NCI-H2081 treated with DMSO at 0.1 percent for 48 hours (cell line): ENCODE measurements at places on chromosomes 13 and 19.

- DNase-seq = no peak
Measured at GRCh38 chr19:7657131-7657751, 11.6 kb upstream of the RETN start.

GRCh38 chr13:25153736-25154135 is 18.4 kb downstream of the AMER2 start:
- DNase-seq = no peak

DNA sequence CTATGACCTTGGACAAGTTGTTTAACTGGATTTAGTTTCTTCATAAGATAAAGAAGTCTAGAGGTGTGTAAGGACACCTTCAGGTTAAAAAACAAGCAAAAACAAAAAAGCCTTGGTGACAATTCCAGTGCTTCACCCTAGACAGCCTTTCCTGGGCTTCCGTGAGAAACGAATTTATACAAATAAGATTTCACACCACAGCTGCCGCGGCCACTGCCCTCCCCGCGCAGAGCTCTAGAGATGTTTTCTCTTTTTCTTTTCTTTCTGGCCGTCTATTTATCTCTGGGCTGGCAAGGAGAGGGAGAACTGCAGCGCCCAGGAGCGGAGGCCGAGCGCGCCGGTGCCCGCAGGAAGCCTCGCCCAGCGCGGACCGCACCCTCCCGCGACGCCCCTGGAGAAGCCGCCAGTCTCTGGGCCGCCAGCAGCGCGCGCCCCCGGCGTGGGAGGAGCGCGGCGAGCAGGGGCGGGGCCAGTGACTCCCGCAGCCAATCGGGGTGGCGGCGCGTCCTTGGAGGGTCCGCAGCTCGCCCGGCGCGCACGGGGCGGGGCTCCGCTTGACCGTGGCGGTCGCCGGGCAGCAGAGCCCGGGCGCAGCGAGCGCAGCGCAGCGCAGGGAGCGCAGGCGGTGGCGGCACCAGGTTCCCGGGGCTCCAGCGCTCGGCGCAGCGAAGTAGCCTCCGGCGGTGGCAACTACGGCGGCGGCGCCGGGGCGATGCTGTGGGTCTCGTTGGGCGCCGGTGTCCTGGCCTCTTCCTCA is 107.0 kb downstream of the RXFP2 start:
- no peak for DNase-seq

GRCh38 chr13:41554626-41555386 is 97.5 kb downstream of the RGCC start:
- DNase-seq = no peak

GRCh38 chr13:80040981-80041317 is 300.0 kb downstream of the SPRY2 start:
- no peak for DNase-seq

- DNase-seq = no peak
Measured at GRCh38 chr13:111115965-111116521, 933 bp downstream of the ARHGEF7 start.

GRCh38 chr19:4115050-4115817 is 8.7 kb downstream of the MAP2K2 start:
- DNase-seq = no peak

DNA sequence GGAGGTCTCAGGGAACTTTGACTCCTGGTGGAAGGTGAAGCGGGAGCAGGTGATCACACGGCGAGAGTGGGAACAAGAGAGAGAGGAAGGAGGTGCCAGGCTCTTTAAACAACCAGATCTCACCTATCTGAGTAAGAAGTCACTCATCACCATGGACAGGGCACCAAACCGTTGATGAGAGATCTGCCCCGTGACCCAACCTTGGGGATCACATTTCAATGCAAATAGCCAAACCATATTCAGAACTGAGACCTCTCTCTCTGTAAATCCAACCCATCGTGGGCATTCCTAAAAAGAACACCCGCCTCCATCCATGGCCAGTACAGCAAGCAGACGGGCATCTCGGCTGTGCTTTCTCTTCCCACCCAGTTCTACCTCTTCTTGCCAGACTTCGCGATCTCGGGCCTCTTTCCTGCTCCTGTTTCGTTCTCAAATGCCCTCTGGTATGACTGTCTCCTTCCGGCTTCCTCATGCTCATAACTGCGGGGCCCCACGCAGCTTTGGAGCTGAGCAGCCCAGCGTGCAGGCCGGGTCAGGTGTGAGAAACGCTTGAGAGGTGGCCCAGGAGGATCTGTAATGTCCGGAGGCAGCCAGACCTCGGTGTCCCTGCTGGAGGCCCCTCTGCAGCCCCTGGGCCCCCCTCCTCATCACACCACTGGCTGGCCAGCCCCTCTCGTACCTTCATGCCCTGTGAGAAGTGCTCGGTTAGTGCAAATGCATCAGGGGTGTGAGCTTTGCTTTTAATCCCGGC is 97.0 kb upstream of the GPR183 start:
- no peak for DNase-seq

DNA sequence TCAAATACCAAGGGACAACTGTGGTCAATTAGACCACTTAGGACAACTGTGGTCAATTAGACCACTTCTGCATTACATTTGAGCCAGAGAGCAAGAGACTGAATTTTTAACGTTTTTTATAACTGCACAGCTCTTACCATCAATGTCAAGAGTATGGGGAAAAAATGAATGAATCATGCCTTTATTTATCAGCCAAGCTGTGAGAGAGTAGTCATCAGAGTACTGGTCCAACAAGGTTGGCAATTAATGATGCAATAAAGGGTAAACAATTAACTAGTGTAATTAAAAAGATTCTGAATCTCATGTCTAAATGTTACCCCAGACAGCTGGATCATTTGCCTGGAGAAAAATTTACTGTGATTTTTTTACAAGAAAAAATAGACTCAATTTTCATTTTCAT is 381.1 kb downstream of the LIG4 start:
- DNase-seq = no peak

GRCh38 chr13:71634602-71635443 is 232.2 kb downstream of the DACH1 start:
- no peak for DNase-seq

DNA sequence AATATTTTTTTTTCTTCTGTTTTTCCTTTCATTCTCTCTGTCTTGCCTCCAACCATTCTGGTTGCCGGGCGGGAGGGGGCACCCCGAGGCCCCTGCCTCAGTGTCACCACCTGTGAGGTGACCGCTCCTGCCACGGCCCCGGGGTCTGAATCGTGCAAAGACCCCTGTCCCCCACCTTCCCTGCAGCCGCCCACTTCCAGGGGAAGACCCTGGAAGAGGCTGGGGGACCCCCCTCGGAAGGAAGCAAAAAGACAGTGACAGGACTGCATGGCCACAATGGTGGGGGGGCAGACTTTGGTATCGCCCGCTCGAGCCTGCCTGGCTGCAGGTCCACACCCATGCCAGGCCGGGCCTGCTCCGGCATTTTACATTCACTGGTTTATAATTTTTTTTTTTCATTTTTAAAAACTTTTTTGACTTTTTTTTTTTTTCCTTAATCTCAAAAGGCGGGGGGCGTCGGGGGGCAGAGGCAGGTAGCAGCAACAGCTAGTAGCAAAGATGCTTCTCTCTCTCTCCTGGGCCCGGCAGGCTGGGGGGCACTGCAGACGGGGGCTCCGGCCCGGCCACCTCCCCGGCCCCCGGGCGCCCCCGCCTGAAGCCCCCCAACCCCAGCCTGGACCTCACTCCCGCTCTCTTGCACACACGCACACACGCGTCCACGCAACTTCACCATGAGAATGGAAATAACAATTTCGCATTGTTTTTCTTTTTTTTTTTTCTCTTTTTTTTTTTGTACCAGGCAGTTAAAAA is 22.6 kb downstream of the ZBTB7A start:
- no peak for DNase-seq

GRCh38 chr19:317710-318508 is 26.7 kb downstream of the MIER2 start:
- DNase-seq = no peak

GRCh38 chr13:49472186-49472585 is 23.6 kb upstream of the PHF11 start:
- DNase-seq = no peak

- DNase-seq = no peak
Measured at GRCh38 chr13:51096131-51096530, 14.9 kb downstream of the C13orf42 start.

DNA sequence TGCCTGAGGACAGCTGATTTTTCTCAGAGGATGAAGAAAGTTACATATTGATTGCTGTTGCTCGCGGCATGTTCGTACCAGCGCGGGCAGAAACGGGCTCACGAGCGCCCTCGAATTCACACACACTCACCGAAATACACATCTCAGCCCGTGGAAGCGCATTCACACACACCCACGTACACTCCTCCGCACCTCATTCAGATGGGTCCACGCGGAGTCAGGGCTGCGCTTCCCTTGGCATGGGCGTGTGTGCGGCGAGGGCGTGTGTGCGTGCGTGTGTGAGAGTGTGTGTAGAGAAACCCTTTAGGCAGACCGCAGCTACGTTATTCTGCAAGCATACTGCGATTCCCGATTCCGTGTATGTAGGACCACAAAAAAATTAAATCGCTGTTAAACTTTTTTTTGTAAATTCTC is 2.1 kb upstream of the PCDH17 start:
- DNase-seq = no peak

DNA sequence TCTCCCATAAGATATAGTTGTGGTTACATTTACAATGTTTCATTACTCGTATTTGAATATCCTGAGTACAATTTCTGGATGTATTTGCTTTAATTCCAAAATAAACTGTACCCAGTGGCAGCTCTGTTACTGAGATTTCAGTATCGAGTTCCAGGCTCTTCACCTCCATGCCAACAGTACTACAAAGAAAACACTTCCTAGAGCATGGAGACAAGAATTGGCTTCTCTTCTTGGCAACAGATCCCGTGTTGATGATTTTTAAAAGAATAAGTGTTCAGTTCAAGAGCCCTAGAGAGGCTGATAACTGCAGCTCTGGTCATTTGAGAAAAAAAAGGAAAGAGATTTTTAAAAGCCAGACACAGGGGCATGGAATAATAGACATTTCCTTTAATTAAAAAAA is 302.8 kb downstream of the EFNB2 start:
- DNase-seq = no peak

DNA sequence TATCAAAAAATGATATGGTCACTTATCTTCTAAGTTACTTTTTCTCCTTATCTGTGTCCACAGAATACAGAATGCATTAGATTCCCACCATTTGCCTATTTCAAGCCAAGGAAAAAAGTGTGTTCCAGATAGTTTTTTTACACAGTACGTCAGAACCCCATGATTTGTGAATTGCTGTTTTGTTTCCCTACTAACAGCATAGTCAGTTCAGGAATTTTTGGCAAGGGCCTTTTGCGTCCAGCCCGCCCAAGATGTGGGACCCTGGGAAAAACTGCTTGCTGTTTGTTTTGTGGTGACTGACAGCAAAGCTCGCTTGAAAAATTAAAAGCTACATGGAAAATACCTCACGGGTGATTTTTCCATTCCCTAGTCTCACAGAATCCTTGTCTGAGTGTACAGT is 20.4 kb upstream of the FAM216B start:
- DNase-seq = no peak

DNA sequence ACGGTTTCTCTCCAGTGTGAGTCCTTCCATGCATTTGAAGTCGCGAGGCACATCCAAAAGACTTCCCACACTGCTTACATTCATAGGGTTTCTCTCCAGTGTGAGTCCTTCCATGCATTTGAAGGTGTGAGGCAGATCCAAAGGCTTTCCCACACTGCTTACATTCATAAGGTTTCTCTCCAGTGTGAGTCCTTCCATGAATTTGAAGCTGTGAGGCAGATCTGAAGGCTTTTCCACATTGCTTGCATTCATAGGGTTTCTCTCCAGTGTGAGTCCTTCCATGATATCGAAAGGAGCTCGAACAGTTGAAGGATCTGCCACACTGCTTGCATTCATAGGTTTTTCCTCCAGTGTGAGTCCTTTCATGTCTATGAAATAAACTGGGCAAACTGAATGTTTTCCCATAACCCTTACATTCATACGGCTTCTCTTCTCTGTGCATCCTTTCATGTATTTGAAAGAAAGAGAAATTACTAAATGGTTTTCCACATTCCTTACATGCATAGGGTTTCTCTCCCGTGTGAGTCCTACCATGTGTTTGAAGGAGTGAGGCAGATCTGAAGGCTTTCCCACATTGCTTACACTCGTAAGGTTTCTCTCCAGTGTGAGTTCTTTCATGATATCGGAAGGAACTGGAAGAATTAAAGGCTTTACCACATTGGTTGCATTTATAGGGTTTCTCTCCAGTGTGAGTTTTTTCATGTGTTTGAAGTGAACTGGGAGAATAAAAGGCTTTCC is 20.3 kb downstream of the ZNF433 start:
- DNase-seq = no peak

GRCh38 chr19:7914598-7915045 is at the start of gene TGFBR3L:
TSS of gene TGFBR3L (plus strand) at chr19:7914830.
- no peak for DNase-seq

DNA sequence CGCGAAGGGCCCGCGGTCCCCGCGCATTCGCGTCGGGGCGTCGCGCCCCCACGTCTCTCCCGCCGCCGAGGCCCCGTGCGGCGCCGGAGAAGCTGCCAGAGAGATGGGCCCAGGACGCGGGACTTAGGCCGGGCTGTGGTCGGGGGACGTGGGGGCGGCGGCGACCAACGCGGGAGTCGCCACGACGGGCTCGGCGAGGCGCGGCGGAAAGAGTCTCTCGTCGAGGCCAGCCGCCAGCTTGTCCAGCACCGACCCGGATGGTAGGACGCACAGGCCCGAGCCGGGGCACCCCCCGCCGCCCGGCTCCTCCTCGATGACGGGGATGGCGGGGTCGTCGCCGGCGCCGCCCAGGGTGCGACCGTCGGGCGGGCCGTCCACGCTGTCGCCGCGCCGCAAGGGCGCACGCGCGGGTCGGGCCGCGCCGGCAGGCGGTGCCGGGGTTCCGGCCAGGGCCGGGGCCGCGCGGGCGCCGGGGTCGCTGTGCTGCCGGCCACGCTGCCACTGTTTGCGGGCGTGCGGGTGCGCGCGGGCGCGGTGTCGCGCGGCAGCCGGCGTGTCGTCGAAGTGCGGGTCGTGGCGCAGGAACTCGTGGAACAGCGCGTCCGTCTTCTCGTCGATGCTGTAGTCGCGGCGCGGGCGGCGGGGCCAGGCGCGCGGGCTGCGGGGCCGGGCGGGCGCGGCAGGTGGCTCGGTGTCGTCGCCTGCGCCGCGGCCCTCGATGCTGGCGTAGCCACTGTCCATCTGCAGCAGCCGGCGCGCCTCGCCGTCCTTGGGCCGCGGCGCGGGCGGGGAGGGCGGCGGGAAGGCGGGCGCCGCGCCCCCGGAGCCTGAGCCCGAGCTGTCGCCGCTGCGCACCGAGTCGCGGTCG is 8.5 kb downstream of the CBARP start:
- no peak for DNase-seq
